Astrocyte (in vitro differentiated cells and primary cell): ENCODE measurements at places on chromosomes 2 and 18. TPM values are rescaled to one million over a fixed set of nuclear protein-coding genes. Genes with fewer than 3 reads are reported as not detected.

The STPG4 gene
- 0.55 and 0.64 TPM in 2 replicates for total RNA-seq

The PXDN gene
- 417 and 467 TPM in 2 replicates for total RNA-seq

- DNase-seq: no peak
Measured at GRCh38 chr2:9300214-9300613, 93.6 kb downstream of the ASAP2 start.

- DNase-seq: peak; percentile 57
Measured at GRCh38 chr18:8835521-8835953, 130.2 kb downstream of the MTCL1 start.

- no peak for DNase-seq
Measured at GRCh38 chr18:44107187-44107586, 573.5 kb upstream of the SETBP1 start.

- no peak for DNase-seq
Measured at GRCh38 chr2:54347622-54348021, 91.6 kb upstream of the TSPYL6 start.

DNA sequence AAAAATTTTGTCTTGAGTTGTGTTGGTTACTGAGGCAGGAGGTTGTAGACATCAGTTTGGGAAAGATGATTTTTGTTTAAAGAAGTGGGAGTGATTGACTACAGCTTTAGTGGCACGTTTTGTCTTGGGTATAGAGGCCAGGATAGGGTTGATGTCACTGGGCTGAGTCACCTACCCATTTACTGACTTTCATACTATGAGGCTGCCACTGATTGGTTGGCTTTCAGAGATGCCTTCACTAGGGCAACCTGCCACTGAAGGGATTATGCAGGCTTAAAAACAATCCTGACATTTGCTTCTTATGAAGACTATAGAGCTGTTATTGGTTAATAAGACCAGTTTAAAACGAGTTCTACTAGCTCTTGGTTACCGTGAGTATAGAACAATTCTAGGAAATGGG lies 479.1 kb downstream of the SOX11 start:
- no peak for DNase-seq

DNA sequence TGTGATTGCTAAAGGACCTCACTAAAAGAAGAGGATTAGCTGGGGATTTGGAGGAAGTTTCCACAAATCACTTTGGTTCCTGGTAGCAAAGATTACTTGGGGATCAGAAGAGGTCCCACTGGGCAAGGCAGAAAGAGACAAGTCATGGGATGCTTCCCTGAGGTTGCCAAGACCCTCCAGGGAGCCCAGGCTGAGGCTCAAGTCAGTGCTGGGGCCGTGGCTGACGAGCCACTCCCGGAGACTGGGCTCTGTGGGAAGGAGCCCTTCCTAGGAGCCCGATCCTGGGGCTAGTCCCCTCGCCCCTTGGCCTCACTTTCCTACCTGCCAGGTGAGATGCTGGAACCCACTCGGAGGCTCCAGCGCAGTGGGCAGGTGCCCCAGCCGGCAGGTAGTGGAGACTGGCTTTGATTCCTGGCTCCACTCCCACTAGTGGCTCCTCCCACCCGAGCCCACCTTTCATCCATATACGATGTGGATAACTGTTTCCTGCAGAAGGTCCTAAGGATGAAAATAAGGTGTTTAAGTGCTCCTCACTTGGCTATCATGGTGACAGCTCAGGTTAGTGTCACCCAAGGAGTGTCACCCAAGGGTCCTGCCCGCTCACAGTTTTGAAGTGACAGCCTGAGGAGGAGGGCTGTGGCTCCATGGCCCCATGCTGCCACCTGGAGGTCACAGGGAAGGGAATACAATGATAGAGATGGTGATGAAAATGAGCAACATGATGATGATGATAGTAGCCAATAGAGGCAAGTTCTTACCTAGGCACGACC lies 100.5 kb downstream of the CAPN13 start:
- DNase-seq: peak; percentile 16

- DNase-seq: peak; percentile 20
Measured at GRCh38 chr18:55047546-55047945, 88.3 kb upstream of the CCDC68 start.

DNA sequence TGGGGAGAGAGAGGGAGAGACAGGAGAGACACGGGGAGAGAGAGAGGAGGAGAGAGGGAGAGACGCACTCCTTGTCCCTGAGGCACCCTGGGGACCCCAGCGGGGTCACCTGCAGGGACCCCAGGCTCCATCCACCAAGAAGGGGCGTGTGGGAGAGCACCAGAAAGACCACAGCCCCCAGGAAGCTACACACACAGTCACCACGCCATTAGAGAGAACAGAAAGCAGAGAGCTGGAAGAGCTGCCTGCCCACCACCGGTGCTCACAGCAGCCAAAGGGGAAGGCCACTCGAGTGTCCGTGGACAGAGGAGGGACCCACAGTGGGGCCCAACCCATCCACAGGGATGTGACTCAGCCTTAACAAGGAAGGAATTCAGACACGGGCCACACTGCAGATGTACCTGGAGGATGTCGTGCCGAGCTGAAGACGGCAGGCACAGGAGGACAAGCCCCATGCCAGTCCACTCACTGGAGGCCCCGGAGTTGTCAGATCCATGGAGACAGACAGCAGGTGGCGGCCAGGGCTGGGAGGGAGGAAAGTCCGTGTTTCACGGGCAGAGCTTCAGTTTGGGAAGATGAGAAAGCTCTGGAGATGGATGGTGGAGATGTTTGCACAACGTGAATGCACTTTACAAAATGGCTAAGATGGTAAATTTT lies 11.5 kb upstream of the NFATC1 start:
- no peak for DNase-seq

The ERBB4 gene
- 0.72 and 1.2 TPM in 2 replicates for total RNA-seq
